ENCODE measurements at places on chromosomes 6 and 20.

- no peak for DNase-seq
Observed at GRCh38 chr6:20263059-20263458, 50.8 kb upstream of the MBOAT1 start.

- peak; percentile 16 for DNase-seq
Observed at GRCh38 chr20:44028868-44029847, 114.5 kb downstream of the TOX2 start.

GRCh38 chr20:35215066-35215956 is 11.2 kb upstream of the MMP24 start:
- no peak for DNase-seq

- DNase-seq = peak; percentile 4
Observed at GRCh38 chr6:12012038-12012557, at the start of gene HIVEP1. Gene HIVEP1, plus strand, starts transcription at chr6:12012312. Its CDS starts 3,317 bp downstream, at chr6:12015629.

DNA sequence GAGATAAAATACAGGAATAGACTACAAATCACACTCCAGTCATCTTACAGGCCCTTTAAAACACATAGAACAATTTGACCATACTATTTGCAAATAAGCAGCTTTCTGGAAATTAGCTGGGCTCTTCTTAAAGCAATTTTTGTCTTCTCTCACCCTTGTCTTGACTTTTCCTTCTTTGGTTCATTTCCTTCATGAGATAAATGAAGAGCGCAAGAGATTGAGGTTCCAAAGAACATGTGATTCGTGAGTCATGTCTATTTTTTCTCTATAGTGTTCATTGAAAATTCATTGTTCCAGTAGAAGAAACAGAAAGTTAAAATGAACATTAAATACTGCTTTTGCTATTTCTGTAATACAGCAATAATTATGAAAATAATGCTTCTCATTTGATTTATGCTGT is 33.9 kb downstream of the PRDM1 start:
- no peak for DNase-seq

DNA sequence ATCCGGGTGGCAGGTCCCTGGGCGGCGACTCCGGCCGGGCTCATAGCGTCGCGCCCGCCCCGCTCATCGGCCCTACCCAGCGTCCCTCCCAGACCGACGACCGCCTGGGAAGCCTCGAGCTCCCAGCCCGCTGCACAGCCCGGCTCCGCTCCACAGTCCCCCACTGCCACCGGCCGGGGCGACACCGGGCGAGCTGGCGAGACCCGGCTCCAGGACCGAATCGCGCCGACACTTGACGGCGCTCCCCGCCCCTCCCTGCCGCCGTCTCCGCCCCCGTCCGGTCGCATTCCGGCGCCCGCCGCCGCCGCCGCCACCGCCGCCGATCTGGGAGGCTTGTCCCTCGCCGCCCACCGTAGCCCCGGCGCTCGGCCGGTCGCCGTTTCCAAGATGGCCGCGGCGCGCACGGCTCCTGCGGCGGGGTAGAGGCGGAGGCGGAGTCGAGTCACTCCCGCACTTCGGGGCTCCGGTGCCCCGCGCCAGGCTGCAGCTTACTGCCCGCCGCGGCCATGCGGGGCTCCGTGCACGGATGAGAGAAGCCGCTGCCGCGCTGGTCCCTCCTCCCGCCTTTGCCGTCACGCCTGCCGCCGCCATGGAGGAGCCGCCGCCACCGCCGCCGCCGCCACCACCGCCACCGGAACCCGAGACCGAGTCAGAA is at the start of gene MAP3K4:
Gene MAP3K4 (plus strand): TSS at position 364 of the 655 bp plus-strand sequence. CDS start 163 bp downstream, at position 527.
- DNase-seq = peak; percentile 62

GRCh38 chr6:159116343-159116742 is 52.9 kb upstream of the FNDC1 start:
- DNase-seq = no peak

DNA sequence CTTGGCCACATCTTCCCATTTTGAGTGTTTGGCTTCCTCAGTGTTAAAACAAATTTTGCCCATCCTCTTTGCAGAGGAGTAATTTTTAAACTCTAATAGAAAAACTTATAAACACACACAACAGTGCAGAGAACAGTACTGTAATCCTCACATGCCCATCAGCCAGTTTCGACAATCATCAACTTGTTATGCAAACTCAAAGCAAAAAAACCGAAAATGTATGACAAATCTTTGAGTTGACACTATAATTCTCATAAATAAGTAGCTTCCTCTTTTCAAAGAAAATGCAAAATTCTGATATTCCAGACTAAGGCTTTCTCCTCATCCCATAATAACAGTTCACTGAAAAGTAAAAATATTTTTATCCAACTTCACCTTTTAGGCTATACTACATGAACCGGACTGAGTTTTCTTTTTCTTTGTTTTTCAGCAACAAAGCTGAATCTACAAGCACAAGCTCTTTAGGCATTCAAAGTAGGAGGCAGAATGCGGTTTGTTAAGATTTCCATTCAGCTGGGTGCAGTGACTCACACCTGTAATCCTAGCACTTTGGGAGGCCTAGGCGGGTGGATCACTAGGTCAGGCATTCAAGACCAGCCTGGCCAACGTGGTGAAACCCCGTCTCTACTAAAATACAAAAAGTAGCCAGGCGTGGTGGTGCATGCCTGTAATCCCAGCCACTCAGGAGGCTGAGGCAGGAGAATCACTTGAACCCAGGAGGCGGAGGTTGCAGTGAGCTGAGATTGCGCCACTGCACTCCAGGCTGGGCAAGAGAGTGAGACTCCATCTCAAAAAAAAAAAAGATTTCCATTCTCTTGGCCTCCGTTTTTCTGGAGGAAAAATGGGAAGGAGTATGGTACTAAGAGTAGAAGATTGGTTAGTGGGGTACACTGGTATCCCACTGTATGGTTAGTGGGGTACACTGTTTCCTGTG is 74.8 kb downstream of the GCNT2 start:
- no peak for DNase-seq

GRCh38 chr6:118558464-118559217 is 10.5 kb downstream of the PLN start:
- no peak for DNase-seq

DNA sequence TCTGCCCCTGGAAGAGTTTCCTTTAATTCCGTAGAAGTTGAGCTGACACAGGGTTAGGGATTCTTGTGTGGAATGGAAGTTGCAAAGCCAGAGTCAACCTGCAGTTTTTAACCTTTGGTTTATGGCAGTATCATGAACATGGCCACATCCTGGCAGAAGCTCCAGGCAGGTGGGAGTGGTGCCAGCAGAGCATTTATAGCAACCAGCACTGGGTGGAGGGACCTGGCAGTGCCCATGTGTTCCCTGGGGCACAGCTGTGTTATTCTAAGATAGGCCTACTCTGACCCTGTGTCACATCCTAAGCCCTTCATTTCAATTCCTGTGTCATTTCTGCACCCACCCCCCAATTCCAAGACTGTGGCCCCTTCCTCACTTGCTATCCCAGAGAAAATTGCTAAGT is 26.1 kb upstream of the ZNF831 start:
- no peak for DNase-seq

GRCh38 chr6:128000363-128000762 is 99.5 kb upstream of the THEMIS start:
- DNase-seq = no peak

DNA sequence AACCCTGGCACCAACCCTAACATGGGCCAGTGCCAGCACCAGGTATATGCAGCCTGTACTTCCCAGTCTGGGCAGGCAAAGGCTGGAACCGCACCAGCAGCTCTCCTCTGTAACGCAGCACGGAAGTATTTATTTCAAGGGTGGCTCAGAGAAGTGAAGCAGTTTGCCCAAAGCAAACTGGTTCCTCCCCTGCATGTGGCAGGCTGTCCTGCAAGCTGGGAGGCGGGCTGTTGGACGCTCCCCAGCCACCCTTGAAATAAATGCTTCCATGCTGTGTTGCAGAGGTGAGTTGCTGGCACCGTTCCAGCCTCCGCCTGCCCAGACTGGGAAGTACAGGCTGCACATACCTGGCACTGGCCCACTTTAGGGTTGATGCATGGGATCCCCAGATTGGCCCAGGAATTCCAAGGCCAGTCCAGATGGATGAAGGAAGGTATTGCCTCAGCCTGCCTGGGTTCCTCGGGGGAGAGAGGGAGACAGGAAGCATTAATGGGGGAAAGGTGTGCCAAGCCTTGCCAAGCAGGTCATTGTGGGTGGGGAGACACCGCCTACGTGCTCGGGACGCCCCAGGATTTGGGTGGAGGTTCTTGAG is 49.8 kb downstream of the PPARD start:
- DNase-seq = no peak

DNA sequence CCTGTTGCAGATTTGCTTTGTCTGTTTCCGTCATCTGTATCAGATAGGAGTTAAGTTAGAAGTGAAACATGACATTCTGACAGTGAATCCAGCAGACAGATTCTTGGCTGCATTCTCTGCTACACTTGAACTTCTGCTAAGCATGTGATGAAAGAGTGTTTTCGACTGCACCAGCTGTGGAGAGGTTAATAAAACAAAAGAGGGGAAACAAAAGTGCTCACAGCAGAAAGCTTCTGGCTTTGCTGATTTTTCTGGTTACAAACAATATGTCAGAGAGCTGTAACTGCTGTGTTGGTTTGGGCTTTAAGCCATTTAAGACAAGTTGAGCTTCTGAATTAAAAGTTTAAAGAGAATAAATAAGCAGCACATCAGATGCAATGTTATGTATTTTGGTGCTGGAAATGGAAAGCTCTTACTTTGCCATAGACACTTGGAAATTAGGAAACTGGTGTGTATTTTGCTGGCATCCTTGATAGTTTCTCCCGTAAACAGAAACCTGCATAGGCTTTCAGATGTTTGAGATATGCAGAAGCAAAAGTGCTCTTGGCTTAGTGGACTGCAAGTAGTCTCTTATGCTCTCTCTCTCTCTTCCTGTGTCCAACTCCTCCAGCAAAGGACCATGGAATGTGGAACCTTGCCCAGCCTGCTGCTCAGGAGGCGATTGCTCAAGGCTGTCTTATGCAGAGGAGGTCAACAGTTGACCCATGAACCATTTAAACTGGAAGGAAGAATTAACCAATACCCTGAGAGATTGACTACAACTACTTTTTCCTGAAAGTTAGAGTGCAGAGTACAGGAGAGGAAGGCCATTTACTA is 104.9 kb downstream of the RPS12 start:
- no peak for DNase-seq

DNA sequence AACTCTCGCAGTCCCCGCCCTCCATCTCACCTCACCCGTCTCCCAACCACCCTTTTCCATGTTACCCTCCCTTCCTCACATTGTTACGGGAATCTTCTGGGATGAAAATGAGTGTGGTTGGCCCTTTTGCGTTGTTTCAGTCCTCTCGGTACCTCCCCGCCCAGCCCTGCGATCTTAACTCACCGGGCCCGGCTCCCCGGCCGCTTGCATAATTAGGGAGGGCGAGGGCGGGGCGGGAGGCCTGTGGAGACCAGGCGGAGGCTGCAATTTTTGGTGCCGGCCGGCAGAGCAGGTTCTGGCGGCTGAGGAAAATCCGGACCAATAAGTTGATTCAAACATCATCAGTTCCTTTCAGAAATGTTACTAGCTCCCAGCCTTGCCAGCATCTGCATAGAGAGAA is 25.2 kb downstream of the TFAP2B start:
- DNase-seq = no peak

- DNase-seq = no peak
Observed at GRCh38 chr6:35722121-35722761, 14.6 kb upstream of the ARMC12 start.

GRCh38 chr6:72316675-72317380 is 305.0 kb upstream of the KCNQ5 start:
- no peak for DNase-seq

DNA sequence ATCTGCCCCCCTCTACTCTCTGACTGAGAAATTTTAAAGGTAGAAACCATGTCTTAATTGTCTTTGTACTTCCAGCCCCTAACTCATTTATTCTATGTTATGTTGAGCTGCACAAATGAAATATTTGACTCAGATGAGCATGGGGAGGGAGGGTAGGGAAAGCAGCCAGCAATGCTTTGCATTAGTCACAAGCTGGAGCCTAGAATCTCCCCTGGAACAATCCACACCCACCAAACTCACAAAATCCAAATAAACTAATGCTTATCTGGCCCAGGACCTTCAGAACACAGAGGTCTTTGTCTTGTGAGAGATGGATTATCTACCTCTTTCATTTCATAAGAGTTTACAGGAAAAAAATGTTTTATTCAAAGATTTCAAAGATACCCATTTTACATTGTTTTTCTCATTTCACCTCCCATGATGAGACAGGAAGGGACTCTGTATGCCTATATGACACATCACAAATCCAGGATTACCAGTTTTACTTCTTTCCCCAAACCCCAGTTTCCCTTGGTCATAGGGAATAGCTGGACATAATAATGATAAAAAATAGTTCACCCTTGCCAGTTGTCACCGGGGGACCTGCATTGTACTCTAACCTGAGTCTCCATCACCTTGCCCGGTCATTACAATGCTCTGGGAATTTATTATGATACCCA is 466.9 kb downstream of the KIF16B start:
- DNase-seq = no peak

DNA sequence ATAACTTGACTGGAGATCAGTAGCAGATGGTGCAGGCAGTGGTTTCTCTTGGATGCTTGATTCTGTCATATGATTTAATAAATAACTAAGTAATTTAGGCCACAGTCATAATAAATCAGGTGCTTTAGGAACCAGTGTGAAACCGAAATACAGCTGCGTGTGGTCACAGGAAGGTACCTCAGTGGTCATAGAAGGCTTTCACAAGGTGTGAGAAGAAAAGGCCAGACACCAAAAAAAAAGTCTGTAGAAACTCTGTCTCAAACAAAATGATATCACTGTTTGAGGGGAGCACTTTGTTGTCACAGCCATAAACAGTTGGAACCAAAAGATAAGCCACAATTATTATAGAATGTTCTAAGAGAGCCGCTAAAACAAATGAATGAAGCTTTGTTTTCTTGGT is 56.5 kb downstream of the ARMC2 start:
- peak; percentile 45 for DNase-seq

DNA sequence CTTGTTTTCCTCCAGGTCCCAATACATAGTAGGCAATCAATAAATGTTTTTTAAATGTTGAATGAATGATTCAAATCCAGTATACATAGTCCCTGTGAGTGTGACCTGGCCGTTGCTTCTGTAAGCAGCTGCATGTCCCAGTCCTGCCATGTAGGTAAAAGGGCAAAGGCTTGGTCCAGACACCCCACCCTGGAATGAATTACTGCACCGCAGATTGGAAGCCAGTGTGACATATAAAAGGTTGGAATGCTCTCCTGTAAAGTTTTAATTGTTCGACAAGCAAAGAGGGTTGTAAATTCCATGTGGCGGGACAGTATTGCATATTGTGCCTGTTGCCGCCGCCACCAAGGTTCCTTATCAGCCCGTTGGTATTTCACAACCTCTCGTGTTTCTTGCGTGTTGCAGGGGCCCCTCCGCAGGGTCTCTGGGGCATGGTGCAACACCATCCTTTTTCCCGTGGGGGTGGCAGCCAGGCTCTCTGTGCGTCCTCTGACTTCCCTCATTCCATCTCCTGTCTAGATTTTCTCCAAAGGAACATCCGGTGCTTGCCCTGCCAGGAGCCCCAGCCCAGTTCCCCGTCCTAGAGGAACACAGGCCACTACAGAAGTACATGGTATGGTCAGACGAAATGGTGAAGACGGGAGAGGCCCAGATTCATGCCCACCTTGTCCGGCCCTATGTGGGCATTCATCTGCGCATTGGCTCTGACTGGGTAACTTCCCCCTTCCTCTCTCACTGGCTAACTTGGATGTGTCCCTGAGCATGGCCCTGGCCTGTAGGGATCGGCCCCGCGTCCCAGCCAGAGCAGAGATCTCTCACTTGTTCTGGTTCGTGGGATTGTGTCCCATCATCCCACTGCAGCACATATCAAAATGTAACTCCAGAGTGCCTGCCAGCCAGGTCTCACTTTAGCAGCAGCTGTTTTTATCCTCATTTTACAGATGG is 20.3 kb downstream of the POFUT1 start:
- no peak for DNase-seq

GRCh38 chr6:147479857-147480256 is 28.6 kb upstream of the SAMD5 start:
- DNase-seq = no peak

GRCh38 chr6:136723780-136724179 is 68.5 kb downstream of the MAP3K5 start:
- no peak for DNase-seq

All from GM19239 (cell line).